Stimulated activated CD4-positive, alpha-beta T cell treated with anti-CD3 and anti-CD28 coated beads, Interleukin-1b, Interleukin-23, amount 100 ng/mL, for 1 hour (primary cell): ENCODE measurements at places on chromosomes 3 and 15.

DNA sequence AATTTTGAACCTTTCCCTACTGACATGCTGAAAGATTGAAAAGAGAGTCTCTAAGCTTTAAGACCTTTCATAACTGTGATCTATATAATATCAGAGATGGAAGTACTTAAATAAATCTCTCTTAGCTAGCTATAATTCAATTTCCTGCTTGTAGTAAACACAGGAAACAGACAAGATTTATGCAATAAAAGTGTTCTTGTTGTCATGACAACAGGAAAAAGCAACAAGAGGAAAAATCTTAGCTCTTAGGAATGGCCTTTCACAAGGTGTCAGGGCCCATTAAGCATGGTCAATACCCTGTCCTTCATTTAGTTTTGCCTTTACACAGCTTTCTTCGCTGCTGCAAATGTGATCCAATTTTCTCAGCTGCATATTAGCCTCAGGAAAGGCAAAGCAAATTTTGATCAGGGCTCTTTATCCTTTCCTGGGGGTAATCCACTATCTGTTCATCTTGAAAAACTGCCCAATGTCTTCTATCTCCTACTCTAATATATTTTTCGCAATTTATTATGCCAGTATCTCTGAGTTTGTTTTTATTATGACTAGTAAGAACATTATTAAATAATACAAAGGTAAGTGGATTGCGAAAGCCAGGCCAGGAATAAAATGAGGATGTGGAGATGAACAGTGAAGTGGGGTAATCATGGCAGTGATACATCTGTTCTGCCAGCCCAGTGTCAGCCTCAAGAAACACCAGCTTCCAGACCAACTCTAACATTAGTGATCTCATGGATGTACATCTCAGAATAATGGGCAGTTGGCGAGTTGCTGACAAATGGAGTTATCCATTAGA is 28.7 kb downstream of the SIDT1 start:
- DNase-seq: no peak

DNA sequence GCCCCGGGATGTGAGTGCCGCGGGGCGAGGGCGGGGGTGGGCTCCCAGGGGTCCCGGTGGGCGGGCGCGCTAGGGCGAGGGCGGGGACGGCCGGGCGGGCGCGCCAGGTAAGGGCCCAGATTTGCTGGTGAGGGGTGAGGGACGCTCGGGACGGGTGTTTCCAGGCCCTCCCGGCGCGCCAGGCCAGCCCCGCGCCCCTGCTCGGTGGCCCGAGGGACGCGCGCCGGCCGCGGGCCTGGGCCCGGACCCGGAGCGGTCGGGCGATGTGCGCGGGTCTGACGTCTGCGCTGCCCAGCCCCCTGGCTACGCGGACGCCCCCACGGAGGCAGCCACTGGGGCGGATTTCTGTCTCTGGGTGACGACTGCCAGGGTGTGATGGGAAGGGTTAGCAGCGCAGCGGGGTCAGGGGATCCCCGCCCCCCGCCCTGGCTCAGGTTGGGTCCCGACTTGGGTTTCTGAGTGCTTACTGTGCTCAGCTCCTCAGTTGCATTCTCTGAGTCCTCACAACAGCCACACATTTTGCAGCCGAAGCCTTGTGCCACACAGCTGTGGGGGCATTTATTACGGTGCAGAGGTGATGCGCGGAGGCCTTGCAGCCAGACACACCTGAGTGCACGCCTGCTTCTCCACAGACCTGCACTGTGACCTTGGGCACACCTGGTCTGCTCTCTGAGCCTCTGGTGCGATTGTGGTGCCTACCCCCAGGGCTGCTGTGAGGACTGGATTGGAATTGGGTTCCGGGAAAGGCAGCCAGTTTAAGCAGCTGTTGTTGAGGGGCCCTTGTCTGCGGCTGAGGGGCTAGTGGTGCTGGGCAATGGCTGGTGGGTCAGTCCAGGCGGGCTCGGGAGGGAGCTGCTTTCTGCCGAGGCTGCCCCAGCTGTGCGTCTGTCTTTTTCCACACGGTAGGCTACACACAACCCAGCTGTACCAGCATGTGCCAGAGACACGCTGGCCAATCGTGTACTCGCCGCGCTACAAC is 523 bp downstream of the HDAC11 start:
- DNase-seq: no peak

GRCh38 chr3:187456250-187456649 is 88.1 kb downstream of the RTP4 start:
- DNase-seq: no peak

GRCh38 chr3:36210840-36211651 is 169.3 kb upstream of the STAC start:
- DNase-seq: no peak

GRCh38 chr3:54861248-54862067 is 66.4 kb downstream of the LRTM1 start:
- no peak for DNase-seq

- no peak for DNase-seq
Observed at GRCh38 chr15:98951493-98952320, 55.9 kb downstream of the PGPEP1L start.
